ENCODE measurements at places on chromosomes 6 and 20.
A peak's percentile ranks its signal among the peaks of the same experiment; 100 is the strongest.

DNA sequence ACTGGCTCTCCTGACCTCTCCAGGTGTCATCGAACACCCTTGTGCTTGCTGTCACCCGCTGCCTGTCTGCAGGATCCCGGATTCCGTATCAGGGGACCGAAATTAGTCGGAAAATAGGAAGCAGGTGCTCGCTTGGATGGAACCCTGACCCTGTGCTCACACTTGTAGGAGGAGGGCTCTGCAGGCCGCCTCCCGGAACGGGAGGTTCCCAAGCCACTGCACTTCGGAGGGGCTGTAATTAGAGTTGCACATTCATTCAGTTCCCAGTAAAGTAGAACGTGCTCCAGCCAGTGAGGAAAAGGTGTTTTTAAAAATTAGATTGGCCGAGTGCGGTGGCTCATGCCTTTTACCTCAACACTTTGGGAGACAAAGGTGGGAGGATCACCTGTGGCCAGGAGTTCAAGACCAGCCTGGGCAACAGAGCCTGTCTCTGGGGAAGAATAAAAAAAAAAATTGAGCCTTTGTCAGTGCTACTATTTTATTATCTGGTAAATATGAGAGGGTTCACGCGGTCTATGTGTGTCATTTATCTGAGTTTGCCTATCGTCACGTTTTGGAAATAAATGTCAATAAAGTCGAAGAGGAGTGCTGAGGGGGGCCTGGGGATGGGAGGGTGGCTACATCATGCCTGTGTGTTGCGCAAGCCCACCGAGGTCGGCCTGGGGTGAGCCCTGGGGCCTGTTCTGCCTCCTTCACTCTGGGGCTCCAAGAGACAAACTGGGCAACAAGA lies 1.5 kb upstream of the GMEB2 start:
- DNase-seq = peak; percentile 67

DNA sequence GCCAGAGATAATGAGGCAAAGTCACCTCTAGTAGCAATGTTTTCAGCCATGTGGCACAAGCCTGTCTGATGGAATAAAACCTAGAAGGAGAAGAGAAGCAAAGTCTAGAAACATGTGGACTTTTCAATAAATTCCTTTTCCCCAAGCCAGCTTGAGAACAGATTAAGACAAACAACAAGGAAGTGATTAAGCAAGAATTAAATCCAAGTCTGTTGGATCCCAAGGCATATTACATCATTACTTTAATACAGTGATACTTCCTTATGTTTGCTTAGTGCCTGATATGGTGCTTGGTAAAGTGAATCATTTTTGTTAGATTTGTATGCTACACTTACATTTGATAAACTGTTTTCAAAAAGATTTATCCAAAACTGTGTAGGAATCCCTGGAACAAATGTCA lies 260.3 kb upstream of the FAM83B start:
- no peak for DNase-seq

DNA sequence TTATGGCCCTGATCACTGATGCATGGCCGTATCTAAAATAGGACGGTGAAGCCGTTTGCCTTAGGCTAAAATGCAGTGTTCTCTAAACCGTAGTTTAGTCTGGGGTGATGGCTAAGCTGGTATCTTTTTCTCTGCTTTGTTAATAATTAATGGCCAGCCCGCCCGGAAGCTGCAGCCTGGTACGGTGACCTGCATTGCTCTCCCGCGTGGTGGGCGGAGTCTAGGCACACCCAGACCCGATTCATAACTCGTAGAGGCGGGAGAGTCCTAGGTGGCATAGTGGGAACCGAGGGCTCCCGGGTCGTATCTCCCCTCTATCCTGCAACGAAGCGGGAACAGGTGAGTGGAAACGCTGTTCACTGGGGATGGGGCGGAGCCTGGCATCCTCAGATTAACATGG lies 5.5 kb downstream of the CDH4 start:
- no peak for DNase-seq

GRCh38 chr6:54291146-54291545 lies 17.1 kb upstream of the TINAG start:
- no peak for DNase-seq

DNA sequence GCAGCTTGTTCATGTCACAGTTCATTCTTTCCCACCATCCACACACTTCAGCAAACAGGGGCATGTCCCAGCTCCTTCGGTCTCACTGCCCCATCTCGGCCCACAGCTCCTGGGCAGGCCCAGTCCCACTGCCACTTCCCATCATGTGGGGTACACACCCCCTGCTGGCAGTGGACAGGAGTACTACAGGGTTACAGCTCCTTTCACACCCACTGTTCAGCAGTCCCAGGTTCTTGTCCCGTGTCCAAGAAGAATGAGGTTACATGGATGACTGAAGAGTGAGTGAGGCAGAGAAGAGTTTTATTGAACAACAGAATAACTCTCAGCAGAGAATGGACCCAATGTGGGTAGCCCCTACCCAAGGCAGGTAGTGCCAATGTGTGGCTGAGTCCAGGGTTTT lies 77.8 kb upstream of the SMLR1 start:
- DNase-seq = no peak

- DNase-seq = no peak
Observed at GRCh38 chr6:168130168-168130696, 51.2 kb upstream of the FRMD1 start.

GRCh38 chr6:79719248-79719960 lies 88.3 kb downstream of the SH3BGRL2 start:
- no peak for DNase-seq

- DNase-seq = no peak
Observed at GRCh38 chr20:38437796-38438195, 2.7 kb upstream of the SNHG17 start.

- DNase-seq = no peak
Observed at GRCh38 chr20:4490045-4490444, 231.7 kb upstream of the PRND start.

DNA sequence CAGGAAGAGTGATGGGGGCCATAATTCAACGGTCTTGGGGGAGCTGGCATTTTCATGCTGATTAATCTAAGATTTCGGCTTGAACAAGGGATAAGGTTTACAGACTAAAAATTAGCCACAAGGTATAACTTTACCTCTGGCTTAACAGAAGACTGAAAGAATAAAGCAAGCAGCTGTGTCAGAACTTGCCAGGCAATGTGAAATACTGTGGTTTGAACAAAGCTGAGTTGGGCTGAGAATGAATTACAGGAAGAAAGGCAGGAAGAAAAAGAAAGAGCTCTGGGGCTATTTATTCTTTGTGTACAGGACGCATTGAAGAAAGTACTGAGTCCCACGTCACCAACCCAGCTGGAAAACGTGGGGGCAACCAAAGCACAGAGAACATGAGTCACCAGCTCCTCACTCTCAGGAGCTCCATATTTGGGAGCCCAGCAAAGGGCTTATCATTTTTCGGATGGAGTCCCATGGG lies 121.5 kb upstream of the NEDD9 start:
- peak; percentile 45 for DNase-seq

DNA sequence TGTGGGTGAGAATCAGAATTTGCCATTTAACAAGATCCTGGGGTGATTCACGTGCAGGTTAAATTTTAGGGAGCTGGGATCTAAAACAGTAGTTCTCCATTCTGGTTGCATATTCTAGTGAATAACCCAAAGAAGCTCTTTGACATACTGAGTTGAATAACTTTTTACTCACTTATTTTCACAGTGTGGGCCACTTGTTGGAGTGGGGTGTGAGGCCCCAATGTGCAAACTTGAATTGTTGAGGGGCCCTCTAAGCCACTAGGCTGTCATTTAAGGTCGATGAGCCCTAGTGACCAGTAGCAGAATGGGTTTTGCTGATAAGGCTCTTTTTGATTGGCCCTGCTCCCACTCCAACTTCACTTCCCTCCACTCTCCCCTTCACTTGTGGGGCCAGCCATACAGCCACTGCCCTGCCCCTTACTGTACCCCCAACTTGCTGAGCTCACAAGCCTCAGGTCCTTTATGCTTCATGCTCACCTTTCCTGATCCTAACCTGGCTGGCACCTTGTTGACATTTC lies 33.6 kb upstream of the RIPOR2 start:
- no peak for DNase-seq

GRCh38 chr20:53186635-53187034 lies 214.5 kb downstream of the TSHZ2 start:
- no peak for DNase-seq

- no peak for DNase-seq
Observed at GRCh38 chr20:9565910-9566550, 51.6 kb downstream of the LAMP5 start.

DNA sequence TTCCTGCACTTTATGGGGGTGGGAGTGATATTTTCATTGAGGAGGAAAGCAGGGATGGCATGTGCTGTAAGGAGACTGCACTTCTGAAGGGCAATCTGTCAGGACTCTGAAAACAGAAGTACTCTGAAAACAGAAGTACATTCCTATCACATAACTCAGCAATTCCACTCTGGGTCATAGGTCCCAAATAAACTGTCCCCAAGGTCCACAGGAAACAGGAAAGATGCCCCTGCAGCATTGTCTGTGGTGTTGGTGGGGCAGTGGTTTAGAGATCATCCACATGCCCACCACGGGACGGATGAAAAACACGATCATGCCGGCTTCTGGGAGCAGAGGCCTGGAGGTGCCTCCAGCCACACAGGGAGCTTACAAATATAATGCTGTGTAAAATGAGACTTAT lies 150.3 kb downstream of the OTOR start:
- DNase-seq = no peak

DNA sequence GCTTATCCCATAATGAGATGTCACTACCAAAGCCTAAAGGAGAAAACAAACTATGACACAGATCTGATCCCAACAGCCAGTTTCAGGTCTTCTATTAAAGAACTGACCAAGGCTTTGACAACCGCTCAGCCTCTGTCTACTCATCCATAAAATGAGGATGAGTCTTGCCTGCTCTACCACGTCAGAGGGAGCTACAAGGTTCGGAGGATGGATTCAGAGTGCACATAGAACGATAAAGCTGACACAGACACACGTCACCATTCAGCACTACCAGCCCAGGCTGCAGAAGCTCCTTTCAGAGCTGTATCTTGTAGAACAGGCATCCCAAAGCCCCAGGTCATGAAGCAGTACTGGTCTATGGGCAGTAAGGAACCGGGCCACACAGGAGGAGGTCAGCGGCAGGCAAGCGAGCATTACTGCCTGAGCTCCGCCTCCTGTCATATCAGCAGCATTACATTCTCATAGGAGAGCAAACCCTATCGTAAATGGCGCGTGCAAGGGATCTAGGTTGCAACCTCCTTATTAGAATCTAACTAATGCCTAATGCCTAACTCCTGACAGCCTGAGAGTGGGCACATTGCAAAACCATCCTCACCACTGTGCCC lies 25.1 kb downstream of the KIF16B start:
- DNase-seq = no peak

DNA sequence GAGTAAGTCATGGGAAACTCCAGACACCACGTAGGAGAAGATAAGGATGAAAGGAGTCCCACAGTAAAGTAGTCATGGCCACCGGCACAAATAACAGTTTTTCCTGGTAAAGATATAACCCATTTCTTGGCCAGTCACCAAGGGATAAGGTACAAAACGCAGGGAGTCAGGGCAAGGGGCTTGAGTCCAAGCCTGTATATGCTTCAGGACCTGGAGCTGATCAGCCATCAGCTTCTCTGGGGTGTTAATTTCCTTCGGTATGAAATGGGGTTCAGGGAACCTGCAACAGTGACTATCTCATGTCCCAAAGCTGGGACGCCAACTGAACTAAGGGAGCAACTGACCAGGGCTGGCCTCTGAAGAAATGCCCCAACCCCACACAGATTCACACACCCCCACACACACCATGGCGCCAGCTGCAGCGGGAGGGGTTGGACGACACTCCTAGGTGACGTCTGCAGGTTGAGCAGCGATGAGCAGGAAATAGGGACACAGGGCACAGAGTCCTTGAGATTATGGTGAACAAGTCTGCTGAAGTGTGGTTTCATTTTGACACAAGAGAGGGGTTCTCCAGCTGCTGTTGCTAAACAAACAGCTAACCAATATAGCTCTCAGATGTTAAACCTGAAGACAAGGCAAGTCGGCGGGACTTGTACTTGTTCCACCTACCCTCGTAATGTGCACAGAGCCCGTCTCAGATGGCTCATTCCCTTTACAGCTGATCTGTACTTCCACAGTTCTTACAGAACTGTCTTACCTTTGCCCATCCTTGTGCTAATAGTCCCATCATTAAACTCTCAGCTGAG lies 7.4 kb upstream of the ADTRP start:
- peak; percentile 50 for DNase-seq

DNA sequence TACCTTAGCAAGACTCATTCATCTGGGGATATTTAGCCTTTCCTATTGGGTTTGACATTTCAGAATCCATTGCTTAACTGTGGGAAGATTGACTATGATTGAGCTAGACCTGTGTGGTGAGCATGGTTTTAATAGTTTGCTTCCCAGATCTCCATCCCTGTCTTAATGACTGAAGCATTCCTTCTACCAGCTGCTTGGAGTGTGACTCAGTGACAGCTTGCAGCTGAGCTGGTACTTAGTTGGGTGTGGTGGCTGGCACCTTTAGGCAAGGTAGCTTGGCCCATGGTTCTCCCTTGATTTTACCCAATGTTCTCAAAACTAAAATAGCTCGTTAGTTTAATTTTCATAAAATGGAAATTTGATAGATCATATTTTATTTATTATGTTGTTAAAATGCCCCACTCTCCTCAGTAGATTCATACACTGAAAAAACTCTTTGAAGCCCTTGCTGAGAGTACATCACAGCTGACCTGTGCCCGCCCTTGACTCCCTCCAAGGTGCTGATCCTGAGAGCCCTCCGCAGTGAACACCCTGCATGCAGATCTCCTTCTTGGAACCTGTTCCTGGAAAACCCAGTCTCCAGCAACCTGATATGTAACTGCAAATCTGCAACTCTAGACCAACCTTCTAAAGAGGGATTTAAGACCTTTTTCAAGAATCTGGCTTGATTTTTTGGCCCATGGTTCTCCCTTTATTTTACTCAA lies 19.1 kb downstream of the DOK5 start:
- no peak for DNase-seq

GRCh38 chr20:25541676-25542075 lies 43.7 kb downstream of the NINL start:
- no peak for DNase-seq

- DNase-seq = no peak
Observed at GRCh38 chr6:79797912-79798311, 149.4 kb downstream of the ELOVL4 start.

- no peak for DNase-seq
Observed at GRCh38 chr6:75337835-75338580, 53.4 kb upstream of the TMEM30A start.

GRCh38 chr6:43956478-43956877 lies 170.8 kb downstream of the MRPL14 start:
- no peak for DNase-seq

DNA sequence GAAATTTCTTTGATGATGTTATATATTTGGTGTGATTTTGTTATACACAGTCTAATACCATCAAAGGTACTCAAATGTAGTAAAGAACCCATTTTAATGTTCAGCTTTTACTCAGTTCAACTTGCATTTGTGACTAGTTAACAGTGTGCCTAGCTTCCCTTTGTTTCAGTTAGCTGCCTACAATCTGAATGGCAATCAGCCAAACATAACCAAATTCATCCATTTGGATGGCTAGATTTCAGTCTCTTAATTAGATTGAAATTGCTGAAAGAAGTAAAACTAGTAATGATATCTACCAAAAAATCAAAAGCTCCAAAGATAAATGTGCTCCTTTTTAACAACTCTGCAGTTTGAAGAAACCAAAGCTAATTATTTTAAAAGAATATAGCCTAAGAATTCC lies 6.9 kb downstream of the EPHA7 start:
- DNase-seq = no peak
